ENCODE measurements at places on chromosomes 16 and 17.

DNA sequence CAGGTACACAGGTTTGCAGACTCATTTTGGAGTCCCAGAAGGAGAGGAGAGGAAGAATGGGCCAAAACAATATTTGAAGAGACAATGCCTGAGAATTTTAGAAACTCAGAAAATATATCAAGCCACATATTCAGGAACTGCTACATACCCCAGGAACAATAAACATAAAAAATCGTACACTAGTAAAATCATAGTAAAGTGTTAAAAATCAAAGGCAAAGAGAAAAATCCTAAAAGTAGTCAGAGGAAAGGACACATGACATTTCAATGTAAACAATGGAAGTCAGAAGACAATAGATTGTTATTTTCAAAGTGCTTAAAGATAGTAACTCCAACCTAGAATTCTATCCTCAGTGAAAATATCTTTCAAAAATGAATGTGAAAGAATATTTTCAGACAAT lies 28.5 kb upstream of the NACA2 start:
- no peak for DNase-seq

GRCh38 chr17:14719942-14720341 lies 419.1 kb downstream of the HS3ST3B1 start:
- DNase-seq = no peak

- DNase-seq = no peak
Measured at GRCh38 chr17:8846768-8847211, 20.7 kb downstream of the PIK3R6 start.

DNA sequence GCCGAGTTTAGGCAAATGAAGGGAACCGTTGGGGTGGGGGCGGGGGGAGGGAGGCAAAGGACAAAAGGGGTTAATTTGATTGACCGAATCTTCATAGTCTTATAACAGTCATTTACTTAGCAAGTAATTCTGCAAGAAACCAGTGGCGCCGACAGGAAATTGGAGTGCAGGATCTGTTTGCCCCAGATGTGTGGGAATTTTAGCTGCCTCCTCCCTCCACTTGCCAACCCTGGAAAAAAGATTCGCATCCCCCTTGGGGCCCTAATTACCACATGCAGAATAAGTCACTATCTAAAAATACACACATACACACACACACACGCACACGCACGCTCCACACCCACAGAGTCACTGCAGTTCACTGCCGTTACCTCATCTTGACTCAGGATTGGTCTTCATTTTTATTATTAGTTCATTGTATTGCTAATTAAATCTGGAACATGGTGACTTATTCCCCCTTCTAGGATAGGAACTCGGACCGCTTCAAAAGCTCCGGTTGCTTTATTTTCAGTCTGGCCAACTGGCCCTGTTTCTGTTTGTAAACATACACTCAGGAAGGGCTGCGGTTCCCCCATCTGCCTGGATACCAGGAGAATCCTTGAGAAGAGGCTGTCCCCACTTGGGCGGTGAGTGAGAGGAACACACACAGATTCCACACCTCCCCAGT lies 241.6 kb upstream of the SALL1 start:
- no peak for DNase-seq

- no peak for DNase-seq
Measured at GRCh38 chr16:27798241-27798640, 248.3 kb downstream of the KATNIP start.

GRCh38 chr16:2090777-2091546 lies 43.2 kb downstream of the TSC2 start:
- no peak for DNase-seq

DNA sequence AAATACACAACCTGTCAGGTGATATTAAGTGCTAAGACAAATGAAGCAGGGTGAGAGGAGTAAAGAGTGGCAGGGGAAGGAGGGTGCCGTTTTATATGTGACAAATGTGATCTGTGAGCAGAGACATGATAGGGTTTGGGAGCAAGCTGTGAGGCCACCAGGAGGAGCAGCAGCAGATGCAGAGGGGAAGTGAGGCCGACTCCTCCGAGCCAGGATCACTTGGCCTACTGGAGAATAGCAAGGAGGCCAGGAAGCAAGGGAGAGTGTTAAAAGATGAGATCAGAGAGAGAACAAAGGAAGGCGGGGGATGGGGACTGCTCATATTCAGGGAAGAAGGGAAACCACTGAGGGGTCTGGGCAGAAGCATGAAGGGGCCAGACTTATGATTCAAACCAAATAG lies 129.4 kb downstream of the TANGO6 start:
- DNase-seq = no peak

DNA sequence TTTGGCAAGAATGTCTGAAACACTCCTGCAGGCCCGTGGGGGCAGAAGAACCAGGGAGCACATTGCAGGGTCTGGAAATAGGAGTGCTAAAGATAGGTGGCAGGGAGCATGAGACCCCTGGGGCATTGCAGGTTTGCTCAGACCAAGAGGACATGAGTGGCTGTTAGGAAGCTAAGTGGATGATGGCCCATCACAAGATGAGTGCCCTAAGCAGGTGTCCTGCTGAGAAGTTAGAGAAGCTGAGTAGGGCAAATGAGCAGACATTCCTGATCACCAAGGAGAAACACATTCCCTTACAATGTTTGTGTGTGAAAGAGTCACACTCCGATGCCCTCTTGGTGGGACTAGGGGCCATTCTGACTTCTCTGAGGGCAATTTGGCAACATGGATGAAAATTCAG lies 9.9 kb downstream of the MLYCD start:
- no peak for DNase-seq

DNA sequence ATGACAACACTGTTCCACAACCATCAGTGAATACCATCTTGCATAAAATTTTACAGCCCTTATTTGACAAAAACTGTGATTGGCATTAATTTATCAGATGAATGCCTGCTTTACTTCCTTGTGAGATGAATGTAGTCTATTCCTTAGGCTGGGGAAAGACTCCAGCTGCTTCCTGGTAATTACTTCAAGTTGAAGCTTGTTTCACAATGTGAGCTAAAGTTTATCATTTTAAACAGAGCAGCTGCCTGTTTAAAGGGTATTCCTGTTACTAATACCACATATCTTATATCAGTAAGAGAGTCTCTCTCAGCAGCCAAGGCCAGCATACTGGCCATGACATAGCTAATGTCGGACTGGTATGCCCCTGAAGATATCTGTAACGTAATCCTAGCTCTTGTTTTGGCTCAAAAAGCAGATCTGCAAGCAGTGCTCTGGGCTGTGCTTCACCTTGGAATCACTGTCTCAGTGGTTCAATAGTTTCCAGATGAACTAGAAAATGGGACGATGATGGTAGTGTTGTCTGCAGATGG lies 13.2 kb upstream of the ARL2BP start:
- no peak for DNase-seq

DNA sequence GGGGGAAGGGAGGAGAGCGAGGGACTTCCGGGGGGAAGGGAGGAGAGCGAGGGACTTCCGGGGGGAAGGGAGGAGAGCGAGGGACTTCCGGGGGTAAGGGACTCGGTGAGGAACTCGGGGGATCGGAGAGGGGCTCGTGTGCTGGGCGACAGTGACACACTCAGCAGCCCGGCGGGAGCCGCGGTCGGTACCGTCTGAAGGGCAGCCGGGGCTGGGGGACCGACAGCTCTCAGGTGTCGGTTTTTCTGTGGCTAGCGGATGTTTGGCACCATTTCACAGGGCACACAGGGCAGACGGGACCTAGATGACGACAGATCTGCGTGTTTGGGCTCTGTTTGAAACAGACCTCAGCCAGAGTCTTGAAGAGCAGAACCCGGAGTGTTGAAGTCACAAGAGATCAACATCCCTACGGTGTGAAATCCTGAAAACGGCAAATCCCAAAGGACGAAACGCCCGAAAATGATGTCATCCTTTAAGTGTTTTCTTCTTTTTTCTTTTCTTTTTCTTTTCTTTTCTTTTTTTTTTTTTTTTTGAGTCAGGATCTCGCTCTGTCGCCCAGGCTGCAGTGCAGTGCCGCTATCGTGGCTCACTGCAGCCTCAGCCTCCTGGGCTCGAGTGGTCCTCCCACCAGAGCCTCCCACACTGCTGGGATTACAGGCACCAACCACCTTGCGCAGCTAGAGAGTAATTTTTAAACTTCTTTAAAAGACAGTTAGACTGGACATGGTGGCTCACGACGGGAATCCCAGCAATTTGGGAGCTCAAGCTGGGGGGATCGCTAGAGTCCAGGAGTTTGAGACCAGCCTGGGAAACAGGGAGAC lies 23.9 kb downstream of the ZNF778 start:
- peak; percentile 84 for DNase-seq

- DNase-seq = no peak
Measured at GRCh38 chr17:64497565-64498035, 746 bp upstream of the POLG2 start.

- peak; percentile 33 for DNase-seq
Measured at GRCh38 chr16:23518435-23518891, 8.2 kb upstream of the GGA2 start.

- DNase-seq = no peak
Measured at GRCh38 chr16:78390092-78390491, 290.6 kb downstream of the WWOX start.

DNA sequence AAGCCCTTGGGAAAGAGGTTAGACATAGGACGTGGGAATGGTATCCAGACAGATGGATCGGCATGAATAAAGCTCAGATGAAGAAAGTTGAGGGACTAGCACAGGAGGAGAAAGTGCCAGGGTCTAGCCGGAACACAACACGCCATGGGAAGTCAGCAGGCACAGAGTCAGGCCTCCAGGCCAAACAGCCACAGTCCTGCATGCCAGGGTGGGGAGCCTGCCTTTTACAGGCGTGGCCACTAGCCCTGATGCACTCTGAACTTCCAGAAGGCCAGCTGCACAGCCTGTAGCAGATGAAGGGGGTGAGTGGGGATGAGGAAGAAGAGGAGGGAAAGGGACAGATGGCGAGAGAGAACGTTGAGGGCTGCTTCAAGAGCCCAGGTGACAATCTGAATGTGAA lies 5.2 kb downstream of the B9D1 start:
- DNase-seq = no peak

DNA sequence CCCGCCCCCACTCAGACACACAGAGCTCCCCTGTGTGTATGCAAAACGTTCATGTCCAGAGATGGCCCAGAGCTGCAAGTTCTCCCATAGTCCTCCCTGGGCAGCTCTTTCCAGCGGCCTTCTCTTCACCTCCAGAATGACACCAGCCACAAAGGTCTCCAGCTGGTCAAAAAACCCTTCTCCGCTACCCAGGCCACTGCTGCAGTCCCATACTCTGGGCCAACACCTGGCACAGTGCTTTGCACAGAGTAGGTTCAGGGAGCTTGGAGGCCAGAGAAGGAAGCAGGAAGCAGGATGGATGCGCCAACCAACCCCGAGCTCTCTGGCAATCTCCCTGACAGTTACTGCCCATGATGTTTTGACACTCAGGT lies 1.1 kb upstream of the STAT5B start:
- DNase-seq = peak; percentile 44

- DNase-seq = no peak
Measured at GRCh38 chr17:57536789-57537523, 208.1 kb downstream of the CCDC182 start.

DNA sequence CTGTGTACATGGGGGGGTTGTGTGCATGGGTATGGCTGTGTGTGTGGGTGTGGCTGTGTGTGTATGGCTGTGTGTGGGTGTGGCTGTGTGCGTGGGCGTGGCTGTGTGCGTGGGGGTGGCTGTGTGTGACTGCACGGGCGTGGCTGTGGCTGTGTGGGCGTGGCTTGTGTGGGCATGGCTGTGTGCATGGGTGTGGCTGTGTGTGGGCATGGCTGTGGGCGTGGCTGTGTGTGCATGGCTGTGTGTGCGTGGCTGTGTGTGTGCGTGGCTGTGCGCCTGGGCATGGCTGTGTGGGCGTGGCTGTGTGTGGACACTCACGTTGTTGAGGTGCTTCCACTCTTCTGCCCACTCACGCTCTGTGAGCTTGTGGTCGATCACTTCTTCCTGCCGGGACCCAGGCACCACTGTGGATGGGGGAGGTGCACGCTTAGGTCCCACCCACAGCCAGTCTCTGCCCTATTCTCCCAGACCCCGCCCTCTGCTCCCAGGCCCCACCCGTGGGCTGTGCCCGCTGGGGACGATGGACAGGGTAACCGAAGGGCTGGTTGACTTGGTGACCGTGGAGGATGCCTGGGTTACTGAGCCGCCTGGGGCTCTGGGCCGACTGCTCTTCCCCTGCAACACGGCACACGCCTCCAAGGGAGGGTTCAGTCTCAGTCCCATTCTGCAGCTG lies 16.0 kb upstream of the PABPN1L start:
- DNase-seq = no peak

DNA sequence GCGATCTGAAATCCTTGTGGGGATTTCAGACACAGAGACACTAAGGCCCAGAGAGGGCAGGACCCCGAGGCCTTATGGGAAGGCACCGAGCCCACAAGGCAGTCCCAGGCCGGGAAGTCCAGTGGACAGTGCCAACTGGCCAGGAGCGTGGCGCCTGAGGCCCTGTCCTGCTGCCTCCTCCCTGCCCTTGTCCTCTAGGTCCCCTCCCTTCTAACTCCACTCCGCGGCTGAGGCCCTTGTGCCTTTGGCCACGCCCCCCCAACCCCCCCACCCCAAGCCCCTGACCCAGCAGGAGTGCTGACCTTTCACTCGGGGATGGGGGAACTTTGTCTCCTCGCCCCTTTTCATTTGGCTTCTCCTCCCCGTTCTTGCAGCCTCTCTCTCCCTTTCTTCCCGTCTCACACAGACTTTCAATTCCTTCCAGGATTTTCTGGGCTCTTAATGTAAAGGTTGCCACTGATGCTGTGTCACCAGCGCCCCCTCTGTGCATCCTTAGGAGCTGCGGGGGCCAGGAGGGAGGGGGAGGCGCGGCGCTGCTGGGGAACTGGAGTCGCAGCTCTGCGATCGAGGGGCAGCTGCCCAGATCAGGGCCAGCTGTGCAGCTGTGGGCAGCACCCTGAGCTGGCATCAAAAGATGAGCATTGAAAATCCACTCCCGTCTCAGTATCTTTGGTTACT lies 29.1 kb downstream of the CRHR1 start:
- DNase-seq = no peak

- no peak for DNase-seq
Measured at GRCh38 chr17:21028192-21028591, 14.6 kb downstream of the USP22 start.

GRCh38 chr16:31333686-31334649 lies 21.0 kb upstream of the ITGAX start:
- peak; percentile 53 for DNase-seq

Measured in GM13977 (cell line).